ENCODE measurements at places on chromosomes 1 and 21.

GRCh38 chr1:234659538-234659937 lies 49.6 kb upstream of the IRF2BP2 start:
- DNase-seq: no peak

DNA sequence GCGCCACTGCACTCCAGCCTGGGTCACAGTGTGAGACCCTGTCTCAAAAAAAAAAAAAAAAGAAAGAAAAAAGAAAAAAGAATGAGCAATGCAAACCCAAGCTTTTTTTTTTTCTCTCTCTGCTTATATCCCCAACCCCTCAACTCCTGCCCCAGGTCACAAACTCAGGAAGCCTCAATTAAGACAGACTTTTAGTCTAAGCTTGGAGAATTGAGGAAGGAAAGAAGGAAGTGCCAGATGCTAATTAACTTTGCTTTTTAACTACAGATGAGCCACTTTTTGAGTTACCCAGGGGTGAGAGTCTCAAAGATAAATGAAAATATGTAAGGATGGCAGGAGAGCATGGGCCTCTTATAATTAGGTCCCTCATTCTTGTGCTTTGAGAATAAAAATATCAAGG lies 33.3 kb downstream of the PIK3CD start:
- DNase-seq: no peak

DNA sequence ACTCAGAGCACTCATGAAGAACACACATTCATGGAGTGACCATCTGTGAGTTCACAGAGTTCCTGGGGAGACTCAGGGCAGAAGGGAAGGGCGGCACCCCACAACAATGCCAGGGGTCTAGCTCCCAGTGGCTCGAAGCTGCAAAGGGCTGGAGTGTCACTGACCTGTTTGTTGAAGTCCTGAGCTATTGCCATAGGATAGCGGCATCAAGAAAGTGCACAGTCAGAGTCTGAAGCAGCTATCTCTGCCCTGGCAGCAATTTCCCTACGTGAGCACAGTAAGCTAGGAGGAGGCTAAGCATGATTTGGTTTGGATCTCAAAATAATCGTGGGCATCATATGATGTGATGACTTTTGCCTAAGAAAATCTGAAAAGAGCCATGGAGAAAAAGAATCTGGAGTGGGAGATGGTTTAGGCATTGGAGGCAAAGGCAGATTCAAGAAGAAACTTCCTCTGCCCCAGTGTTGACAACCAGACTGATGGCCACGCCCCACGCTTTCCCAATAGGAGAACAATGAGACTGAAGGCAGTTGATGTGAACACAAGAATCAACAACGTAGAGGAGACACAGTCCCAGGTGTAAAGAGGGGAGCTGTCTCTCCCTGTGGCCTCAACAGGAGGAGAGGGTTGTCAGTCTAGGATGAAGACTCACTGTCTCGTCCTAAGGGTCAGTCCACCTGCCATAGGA lies 100.0 kb upstream of the SLC25A33 start:
- DNase-seq: no peak

DNA sequence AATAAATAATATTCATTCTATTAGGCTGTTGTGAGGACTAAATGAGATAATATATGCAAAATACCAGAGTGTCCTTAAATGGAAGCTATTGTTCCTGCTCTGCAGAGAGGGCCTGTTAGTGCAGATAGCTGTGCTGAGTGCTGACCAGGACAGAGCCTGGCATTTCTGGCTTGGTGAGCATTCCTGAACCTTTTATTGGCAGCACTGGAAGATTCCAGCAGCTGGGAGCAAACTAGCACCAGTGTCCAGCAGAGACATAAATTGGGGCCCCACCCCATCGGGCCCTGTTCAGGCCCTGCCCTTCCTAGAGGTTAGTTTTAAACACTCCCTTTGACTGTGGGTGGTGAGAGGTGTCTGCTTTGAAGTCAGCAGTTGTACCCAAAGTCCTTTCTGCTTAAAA lies 85.9 kb upstream of the GADD45A start:
- no peak for DNase-seq

- DNase-seq: no peak
These were observed 14.5 kb upstream of the CFHR4 start for GRCh38 chr1:196873385-196873784.

DNA sequence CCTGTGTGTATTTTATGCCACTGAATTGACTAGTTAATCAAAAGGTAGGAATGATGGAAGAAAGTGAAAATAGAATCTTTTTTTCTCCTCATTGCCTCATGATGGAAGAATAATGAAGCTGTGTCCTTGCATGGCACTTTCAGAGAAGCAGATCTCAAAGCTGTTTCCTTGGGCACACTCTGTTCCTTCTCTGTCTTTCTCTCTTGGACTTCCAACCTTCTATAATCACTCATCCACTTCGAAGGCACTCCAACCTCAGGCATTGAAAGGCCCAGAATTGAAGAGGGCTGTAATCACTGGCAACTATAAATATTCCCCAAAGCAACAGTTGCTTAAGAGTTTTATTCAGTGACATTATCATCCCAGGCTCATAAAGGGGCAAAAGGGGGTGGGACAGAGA lies 31.1 kb upstream of the DNASE2B start:
- DNase-seq: no peak

DNA sequence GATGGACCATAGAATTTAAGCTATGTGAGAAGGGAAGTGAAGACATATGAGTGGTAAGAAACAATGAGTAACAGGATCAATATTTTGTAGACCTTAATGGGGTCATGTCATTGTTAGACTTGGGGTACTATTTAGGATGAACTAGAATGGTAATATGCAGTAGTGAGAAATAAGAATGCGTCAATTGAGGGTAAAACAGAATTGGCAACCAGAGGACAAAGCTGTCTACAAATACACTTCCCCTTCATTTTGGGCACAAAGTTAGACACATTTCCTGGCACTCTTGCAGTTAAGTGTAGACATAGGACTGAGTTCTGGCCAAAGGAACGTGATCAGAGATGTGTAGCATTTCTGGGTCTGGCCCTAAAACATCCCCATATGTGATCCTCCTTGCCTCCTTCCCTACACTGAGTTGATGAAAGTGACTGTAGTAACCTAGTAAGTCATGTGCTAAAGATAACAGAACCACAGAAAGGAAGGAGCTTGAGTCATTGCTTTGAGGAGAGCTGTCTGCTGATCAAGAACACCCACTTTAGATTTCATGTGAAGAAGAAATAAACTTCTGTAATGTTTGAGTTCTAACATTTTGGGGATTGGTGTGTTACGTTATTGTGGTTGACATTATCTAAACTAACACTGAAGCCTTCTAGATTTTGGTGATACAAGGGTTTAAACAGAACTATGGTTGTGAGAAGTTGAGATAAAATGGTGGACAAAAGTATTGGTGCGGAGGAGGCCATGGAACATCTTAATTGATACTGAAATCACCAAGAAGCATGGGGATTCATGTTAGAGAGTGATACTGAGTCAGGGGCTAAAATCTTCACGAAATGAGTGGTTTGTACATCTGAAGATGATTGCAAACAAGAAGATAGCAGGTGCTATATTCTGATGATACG lies 41.7 kb downstream of the CD55 start:
- no peak for DNase-seq

DNA sequence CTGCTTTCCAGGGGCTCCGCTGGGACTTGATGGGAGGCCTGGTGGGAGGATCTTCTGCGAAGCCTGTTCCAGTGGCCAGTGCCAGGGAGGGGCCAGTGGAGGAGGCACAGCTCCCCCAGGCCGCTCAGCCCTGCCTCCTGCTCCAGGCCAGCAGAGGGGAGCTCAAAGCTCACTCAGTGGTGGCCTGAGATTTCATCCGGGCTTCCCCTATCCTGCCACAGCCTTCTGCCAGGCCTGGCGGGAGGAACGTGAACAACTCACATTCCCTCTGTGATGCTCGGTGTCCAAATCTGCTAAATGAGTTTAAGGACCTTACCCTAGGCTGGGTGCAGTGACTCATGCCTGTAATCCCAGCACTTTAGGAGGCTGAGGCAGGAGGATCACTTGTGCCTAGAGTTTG lies 3.3 kb downstream of the CLCNKB start:
- no peak for DNase-seq

DNA sequence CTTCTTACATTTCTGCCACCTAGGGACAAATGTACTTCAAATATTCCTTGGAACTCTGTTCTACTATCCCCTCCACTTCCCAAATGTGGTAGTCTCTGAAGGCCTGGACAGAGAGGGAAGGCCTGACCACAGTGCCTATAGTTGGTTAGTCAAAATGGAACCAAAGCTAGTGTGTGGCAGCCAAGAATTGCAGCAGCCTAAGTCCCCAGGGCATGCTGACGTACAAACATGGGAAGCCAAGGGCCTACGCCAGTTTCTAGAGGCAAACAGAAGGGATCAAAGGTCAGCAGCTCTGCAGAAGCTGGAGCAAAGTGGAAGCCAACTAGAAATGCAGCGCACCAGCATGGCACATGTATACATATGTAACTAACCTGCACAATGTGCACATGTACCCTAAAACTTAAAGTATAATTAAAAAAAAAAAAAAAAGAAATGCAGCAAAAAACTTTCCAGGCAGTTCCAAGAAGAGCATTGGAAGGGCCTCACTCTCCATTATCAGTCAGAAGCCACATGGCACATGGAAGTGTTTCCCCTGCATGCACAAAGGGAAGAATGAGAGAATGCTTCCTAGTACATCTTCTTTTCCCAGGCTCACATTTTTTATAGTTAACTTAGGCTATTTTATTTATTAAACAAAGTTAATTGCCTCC lies 39.4 kb upstream of the GADD45A start:
- peak; percentile 69 for DNase-seq

- no peak for DNase-seq
These were observed 89.1 kb downstream of the SSBP3 start for GRCh38 chr1:54317084-54317483.

DNA sequence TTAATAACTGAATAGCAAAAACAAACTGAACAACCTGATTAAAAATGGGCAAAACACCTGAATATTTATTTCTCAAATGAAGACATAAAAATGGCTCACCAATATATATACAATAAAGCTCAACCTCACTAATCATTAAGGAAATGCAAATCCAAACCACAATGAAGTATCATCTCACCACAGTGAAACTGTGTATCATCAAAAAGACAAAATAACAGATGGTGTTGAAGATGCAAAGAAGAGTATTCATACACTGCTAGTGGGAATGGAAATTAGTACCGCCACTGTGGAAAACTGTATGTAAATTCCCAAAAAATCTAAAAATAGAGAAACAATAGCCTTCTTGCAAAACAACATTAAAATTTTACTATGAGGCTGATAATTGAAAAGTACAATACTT lies 1660.1 kb upstream of the B3GALT2 start:
- DNase-seq: no peak

DNA sequence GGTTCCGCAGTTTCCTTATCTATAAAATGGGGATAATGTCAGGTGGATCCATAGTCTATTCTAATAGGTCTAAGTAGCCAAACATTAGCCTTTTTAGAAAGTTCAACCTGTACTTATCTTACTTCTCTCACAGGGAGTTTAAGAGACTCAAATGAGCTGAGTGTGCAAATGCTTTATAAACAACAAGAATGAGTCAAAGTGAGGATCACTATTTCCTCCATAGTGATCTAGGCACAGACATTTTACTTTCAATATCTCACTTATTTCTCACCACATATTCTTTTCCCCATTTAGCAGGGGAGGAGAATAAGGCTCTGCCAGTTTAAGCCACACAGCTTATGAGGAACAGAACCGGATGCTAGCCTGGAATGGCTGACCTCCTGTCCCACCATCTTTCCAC lies 92.1 kb upstream of the LMO4 start:
- no peak for DNase-seq

DNA sequence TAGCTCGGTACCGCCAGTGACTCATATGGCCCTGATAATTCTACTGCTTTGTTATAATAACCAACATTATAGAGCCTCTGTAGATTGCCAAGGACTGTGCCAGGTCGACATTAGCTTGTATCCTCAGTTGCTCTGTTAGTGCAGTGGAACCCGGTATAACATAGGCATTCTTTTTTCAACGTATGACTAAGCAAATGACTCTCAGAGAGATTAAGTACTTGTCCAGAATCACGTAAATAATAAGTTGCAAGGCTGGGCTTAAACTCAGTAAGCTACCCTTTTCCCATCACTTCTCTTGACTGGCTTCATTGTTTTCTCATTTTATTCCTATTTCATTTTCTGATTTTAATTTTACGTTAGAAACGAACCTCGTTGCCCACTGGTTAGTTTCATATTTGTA lies 85.1 kb downstream of the UBE4B start:
- DNase-seq: no peak

DNA sequence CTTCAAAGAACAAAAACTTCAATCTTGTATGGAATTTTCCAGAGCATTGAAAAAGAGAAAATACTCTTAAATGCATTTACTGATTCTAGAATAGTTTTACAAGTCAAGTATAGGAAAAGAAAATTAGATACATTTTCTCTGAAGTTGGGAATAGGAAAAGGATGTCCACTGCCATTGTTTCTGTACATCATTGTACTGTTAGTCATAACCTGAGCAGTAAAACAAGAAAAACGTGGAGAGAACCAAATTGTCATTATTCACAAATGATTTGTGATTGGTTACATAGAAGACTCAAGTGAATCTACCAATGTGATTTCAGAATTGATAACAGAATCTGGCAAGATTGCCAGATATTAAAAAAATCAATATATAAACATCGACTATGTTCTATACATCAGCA lies 27.4 kb downstream of the PRKACB start:
- no peak for DNase-seq

DNA sequence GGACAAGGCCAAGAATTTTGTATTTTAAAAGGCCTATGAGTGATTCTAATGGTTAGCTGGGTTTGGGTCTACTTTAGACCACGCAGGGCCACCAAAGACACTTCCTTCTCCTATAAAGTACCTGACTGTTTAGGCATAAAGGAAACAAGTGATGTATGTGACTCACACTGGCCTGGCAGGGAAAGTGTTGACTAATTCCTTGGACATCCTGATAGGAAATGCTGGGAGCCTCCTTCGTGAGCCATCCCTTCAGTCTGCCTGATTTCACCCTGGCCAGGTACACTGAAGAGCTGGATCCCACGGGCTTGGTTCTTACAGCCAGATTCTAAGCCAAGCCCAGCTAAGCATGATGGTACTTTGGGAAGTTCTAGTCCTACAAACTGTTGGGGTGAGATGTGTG lies 100.5 kb upstream of the HMGB4 start:
- DNase-seq: no peak

- peak; percentile 62 for DNase-seq
These were observed 128.0 kb downstream of the SETD4 start for GRCh38 chr21:35932232-35932911.

GRCh38 chr1:63917571-63918417 lies 144.0 kb downstream of the ROR1 start:
- DNase-seq: peak; percentile 54

DNA sequence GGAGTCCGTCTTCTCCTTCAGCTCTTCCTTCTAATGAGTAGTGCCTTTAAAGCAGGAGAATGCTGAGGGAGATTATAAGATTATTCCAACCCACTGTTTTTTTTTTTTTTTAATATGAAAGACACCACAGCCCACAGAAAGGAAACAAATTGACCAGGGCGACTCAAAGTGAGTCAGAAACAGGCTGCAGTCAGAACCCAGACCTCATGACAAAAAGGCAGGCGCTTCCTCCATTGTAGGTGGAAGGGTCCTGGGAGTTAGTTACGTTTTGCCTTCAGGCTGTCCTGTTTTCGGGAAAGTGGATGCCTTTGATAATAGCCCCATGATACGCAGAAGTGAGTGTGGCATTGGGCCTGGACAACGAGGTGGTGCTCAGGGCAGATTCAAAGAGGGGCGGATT lies 21.0 kb downstream of the PLXNA2 start:
- no peak for DNase-seq
